Activated CD4-positive, CD25-positive, alpha-beta regulatory T cell (primary cell): ENCODE measurements at places on chromosomes 6 and 20.

- DNase-seq, result no peak
Observed at GRCh38 chr6:27126046-27126814, 121.3 kb upstream of the PRSS16 start.

GRCh38 chr6:51814418-51814817 is 273.0 kb downstream of the PKHD1 start:
- no peak for DNase-seq

- DNase-seq, result peak; percentile 46
Observed at GRCh38 chr20:31674895-31675827, 37.4 kb downstream of the COX4I2 start.

DNA sequence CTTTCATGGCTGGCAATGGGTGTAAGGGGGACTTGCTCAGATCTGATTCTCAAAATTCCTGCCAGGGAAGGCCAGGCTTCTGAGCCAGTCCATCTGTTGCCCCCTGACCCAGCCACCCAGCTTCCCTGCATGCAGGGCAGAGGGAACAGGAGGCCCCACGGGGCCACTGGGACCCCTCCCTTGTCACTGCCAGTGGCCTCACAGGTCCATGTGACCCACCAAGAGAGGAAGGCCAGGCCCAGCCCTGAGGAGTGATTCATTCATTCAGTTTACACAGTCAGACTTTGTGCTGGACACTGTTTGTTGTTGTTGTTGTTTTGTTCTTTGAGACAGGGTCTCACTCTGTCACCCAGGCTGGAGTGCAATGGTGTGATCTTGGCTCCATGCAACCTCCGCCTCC is 39.5 kb downstream of the UBE2V1 start:
- no peak for DNase-seq

- peak; percentile 41 for DNase-seq
Observed at GRCh38 chr6:106520711-106521401, 108.4 kb downstream of the RTN4IP1 start.

DNA sequence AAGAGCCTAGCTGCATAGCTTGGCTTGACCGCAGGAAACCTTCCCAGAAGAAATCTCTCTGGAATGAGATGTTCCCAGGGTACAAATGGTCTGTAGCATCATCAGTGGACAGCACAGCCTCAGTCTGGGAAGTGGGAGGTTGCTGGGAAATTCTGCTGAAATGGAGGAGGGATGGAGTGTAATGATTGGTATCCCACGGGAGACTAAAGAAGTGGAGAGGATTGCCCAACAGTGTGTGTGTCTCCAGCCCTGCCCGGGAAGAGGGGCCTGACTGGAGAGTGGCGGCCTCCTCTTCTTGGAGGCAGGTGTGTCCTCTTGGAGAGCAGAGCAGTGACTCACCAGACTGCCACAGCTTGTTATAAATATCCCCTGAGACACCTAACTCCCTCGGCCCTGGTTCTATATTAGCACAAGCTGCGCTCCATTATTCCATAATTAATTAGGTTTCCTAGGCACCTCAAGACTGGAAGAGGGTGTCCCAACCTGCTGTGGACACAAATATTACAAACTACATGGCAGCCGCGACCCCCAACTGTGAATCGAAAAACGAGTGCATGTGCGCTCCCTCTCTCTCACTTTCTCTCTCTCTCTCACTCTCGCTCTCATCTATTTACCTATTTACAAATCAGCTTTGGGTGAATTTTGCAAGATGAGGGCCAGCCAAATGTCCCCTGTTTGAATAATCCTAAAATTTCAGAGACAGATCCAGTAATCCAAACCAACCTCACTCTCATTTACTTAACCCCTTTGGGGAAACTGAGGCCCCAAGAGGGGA is 68.8 kb downstream of the FGD2 start:
- no peak for DNase-seq

- no peak for DNase-seq
Observed at GRCh38 chr20:51738877-51739447, 29.2 kb downstream of the ATP9A start.

GRCh38 chr20:14142171-14142570 is 146.9 kb downstream of the MACROD2 start:
- DNase-seq, result no peak

DNA sequence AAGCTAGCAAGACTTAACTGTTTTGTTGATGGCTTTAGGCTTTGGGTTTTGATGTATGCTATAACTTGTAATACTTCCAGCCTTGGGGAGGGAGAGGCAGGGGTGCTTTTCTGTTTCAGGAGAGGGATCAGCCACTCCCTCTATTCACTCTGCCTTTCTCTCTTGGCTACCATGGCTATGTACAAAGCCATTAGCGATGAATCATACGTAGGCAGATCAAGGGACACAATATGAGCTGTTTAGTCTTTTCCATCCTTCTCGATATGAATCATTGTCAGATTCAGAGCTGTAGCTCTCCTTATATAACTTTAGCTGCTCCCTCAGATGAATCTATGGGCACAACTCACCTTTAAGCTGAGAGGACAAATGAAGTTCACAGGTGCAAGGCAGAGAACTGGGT is 230.6 kb downstream of the TSHZ2 start:
- no peak for DNase-seq

GRCh38 chr6:159788276-159788675 is 1.1 kb downstream of the TCP1 start:
- no peak for DNase-seq

GRCh38 chr6:143125864-143126573 is 65.3 kb downstream of the AIG1 start:
- DNase-seq, result no peak

- no peak for DNase-seq
Observed at GRCh38 chr20:63114693-63115311, 101.1 kb downstream of the YTHDF1 start.

DNA sequence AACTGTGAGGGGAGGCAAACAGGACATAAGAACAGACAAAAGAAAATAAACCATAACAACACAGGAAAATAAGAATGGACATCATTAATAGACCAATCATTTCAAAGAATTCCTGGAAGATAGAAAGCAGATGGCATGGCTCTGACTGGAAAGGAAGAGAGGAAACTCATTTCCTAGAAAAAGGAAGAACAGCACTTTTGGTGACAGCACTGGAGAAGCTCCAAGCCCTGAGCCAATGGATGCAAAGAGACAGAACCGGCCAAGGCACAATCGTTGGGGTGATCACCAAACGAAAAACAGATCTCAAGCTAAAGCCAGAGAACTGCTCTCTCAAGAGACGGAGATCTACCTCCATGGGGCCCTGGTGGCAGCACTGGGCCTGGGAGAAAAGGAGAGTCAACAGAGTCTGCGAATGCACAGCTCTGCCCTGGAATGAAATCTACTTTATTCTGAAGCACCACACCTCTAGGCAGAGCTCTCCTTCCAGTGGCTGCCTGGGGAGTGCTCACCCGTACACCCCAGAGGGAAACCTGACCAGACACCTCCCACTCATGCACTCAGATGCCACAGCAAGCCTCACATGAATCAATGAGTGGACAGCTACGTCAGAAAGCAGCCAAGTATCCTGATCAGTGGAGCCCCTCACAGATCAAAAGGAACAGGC is 24.2 kb downstream of the KIAA0319 start:
- DNase-seq, result no peak

GRCh38 chr6:82775361-82775760 is 290.3 kb downstream of the UBE3D start:
- DNase-seq, result no peak

DNA sequence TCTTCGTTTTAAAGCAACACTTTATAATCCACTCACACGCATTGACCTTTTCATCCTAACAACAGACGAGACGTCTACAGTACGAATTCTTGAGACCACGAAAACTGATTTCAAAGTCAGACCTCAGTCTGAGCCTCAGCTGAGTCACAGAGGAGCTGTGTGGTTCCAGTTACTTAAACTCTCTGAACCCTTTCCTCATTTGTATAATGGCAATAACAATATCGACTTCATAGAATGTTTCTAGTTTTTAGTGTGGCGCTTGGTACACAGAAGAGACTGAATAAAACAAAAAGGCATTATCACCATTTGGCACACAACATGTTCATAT is 236.9 kb downstream of the ATXN1 start:
- DNase-seq, result no peak
